ENCODE measurements at places on chromosomes 2 and 18. TPM values are rescaled to one million over a fixed set of nuclear protein-coding genes. Genes with fewer than 3 reads are reported as not detected.

DNA sequence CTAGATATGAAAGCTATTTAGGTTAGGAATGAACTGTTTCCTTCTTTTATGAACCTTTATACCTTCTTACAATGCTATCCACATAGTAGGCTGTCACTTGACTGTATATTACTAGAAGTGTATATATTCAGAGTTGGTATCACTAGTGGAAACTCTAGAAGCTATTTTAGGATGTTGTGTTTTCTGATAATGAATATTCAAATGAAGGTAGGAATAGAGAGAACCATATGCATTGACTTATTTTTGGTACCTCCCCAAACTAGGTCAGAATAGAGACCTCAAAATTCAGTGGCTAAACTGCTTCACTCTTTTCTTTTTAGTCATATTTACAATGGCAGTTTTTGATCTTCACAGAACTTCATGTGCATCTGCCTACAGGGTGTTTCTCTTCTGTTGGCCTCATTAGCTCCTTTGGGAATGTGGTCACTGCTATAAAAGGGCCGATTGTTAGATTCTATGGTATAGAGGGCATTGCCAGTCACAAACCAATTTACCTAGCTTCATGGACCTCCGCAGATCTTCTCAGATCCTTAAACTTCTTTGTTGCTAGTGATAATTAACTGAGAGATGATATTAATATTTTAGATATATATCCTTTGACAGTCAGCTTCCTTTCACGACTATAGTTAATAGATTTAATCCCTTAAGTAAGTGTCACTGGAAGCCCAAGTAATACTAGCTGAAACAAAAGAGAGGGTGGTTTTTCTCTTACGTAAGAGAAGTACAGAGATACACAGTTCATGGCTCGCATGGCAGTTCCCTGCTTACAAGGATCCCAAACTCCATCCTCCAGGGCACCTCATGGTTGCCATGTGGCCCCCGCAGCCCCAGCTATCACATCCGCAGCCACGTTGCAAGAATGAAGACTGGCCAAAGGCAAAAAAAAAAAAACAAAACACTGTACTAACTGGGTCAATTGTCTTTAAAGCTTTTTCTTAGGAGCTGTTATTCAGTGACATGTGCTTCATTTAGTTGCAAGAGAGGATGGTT is 61.0 kb downstream of the TSPYL6 start:
- H3K36me3 ChIP-seq: no peaks in the 10 kb centered on the region
- H3K4me3 ChIP-seq: no peak overlapping the region
- H3K27me3 ChIP-seq: no peaks in the 10 kb centered on the region
- no peak for DNase-seq

- H3K4me3 ChIP-seq: no peak overlapping the region
- peaks cover 20% of the 10 kb centered on the region for H3K27me3 ChIP-seq
- no peaks in the 10 kb centered on the region for H3K36me3 ChIP-seq
- H3K27ac ChIP-seq: no peak overlapping the region
- no peak for DNase-seq
Measured at GRCh38 chr2:10240161-10240681, 62.5 kb upstream of the HPCAL1 start.

DNA sequence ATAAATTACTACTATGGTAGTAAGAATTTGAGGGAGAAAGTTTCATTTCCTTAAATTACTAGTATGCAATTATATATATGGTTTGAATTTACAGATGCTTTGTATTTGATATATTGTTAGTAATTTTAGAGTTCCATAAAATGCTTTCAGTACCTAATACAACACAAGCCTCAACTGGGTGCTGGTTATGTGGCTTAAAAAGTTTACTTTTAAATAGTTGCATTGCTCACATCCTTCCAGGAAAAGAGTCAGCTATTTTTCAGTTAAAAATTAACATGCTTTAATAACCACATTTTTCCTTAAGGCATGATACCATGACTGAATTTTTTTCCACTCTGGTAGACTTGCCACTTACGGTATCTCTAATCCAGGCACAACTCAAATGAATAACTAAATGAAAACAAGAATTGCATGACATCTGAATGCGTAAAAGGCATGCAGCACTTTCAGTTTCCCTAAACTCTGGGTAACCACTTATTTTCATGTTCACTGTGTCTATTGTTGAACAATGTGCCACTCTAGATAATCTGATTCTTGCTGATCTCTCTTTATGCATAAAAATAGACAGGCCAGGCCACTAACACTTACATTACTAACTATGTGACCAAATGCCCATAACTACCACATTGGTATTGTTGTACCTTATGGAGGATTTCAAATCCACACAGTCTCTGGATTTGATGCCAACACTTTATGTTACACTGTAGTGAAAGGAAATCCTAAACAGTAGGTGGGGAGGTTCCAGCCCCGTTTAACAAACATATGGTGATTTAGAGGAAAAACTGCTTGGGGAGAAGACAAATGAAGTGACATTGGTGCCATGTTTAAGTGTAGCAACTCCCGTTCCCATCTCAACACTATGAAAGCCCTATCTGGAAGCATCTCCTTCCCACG is 35.5 kb upstream of the SLC35F5 start:
- H3K4me3 ChIP-seq: no peak overlapping the region
- H3K4me1 ChIP-seq: no peaks in the 10 kb centered on the region
- DNase-seq: no peak

- H3K4me3 ChIP-seq: peak overlapping the region; percentile 37
- peaks cover 12% of the 10 kb centered on the region for H3K4me1 ChIP-seq
- H3K27ac ChIP-seq: peak overlapping the region; percentile 67
- H3K27me3 ChIP-seq: no peaks in the 10 kb centered on the region
- DNase-seq: no peak
Measured at GRCh38 chr2:229980431-229981184, 58.3 kb downstream of the FBXO36 start.

GRCh38 chr18:29434650-29435049 is 1257.7 kb upstream of the CDH2 start:
- DNase-seq: no peak
- H3K4me3 ChIP-seq: no peak overlapping the region
- H3K27me3 ChIP-seq: no peaks in the 10 kb centered on the region
- H3K36me3 ChIP-seq: no peaks in the 10 kb centered on the region

GRCh38 chr2:27889774-27890145 is 427 bp downstream of the RBKS start:
- H3K36me3 ChIP-seq: no peaks in the 10 kb centered on the region
- peaks cover 27% of the 10 kb centered on the region for H3K4me1 ChIP-seq
- H3K4me3 ChIP-seq: peak overlapping the region; percentile 83
- peak overlapping the region; percentile 93 for H3K27ac ChIP-seq

- no peak for DNase-seq
- H3K36me3 ChIP-seq: peaks cover 13% of the 10 kb centered on the region
- no peaks in the 10 kb centered on the region for H3K27me3 ChIP-seq
- no peak overlapping the region for H3K4me3 ChIP-seq
Measured at GRCh38 chr18:13051950-13052349, 60.8 kb downstream of the CEP192 start.

CD28 gene
- polyA plus RNA-seq: not detected

GRCh38 chr2:120738117-120738516 is 2.4 kb downstream of the GLI2 start:
- no peak overlapping the region for H3K27ac ChIP-seq
- peaks cover 11% of the 10 kb centered on the region for H3K4me1 ChIP-seq

- H3K4me3 ChIP-seq: no peak overlapping the region
- no peak for DNase-seq
- no peaks in the 10 kb centered on the region for H3K36me3 ChIP-seq
- H3K27me3 ChIP-seq: no peaks in the 10 kb centered on the region
- H3K27ac ChIP-seq: peak overlapping the region; percentile 96
Measured at GRCh38 chr2:132437852-132438669, 21.5 kb downstream of the GPR39 start.

GRCh38 chr2:131580187-131580586 is 52.5 kb downstream of the CCDC74A start:
- no peaks in the 10 kb centered on the region for H3K4me1 ChIP-seq
- H3K36me3 ChIP-seq: no peaks in the 10 kb centered on the region
- no peak overlapping the region for H3K4me3 ChIP-seq

DNA sequence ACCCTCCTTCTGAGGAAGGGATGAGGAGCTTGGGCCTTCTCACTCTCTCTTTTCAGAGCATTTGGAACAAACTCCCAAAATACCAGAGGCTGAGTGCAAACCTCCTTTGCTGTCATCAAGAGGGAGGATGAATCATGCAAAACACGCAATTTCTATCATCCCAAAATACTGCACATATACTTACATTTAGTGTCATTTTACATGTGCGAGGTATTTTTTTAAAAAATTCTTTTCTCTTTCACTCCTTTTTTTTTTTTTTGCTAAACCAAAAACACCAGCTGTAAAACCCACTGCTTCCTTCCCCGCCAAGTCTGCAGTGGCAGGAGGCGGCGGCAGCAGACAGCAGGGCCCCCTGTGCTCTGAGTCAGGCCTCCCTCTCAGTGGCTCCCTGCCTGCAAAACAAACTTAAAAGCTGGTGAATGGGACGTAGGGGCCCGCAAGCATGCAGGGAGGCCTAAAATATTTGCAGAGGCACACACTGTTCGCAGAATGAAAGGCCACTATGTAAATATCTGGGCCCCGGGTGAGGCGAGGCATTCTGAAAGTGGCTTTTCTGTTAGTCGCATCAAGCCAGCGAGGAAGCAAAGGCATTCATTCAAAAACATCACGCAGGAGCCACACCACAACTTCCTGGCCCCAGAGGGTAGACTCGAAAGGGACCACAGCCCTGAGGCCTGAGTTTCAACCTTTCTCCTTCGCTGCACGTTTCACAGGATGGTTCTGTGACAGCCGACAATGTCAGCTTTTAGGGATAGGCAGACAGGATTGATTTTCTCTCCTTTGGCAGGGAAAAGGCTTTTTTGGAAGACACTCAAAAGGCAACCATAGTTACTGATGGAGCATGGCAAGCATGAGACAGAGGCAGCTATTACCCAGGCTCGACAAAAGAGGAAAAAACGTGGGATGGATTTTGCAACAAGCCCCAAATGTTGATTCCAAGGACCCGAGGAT is 73.4 kb downstream of the ACTR2 start:
- H3K27me3 ChIP-seq: no peaks in the 10 kb centered on the region
- H3K4me3 ChIP-seq: no peak overlapping the region
- H3K27ac ChIP-seq: no peak overlapping the region
- peaks cover 10% of the 10 kb centered on the region for H3K4me1 ChIP-seq

DNA sequence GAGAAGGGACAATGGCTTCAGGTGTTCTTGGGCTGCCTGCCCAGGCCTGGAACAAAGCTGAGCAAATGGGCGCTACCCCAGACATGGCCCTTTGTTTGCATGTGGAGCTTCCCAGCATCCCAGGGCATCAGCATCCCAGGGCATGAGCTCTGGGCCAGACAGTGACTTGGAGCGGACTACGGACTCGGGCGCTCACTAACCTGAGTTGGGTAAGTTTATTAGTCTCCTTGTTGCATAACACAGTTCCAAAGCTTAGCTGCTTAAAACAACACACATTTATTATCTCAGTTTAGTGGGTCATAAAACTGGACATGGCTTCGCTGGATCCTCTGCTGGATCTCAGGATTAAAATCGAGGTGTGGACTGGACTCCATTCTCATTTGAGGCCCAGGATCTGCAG is 35.8 kb downstream of the MC2R start:
- no peaks in the 10 kb centered on the region for H3K4me1 ChIP-seq
- H3K27ac ChIP-seq: no peak overlapping the region
- no peaks in the 10 kb centered on the region for H3K27me3 ChIP-seq
- DNase-seq: no peak
- H3K36me3 ChIP-seq: no peaks in the 10 kb centered on the region
- H3K4me3 ChIP-seq: no peak overlapping the region

DNA sequence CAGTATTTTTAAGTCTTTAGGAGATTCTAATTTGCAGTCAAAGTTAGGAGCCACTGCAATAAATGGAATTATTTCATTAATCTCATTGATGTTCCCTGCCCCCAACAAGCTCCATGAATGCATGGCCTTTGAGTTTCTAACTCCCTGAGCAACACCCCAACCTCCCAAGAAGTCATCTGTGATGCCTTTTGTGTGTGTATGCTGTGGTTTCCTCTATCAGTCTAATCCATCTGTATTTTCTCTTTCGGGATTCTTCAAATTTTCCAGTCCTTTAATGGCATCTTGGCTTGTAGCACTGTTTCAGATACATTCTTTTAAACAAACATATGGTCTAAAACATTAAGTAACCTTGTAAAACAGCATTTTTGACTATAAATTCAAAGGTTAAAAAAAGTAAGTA is 16.8 kb downstream of the SERPINB10 start:
- H3K36me3 ChIP-seq: no peaks in the 10 kb centered on the region
- DNase-seq: no peak
- no peak overlapping the region for H3K27ac ChIP-seq
- H3K27me3 ChIP-seq: no peaks in the 10 kb centered on the region
- H3K4me1 ChIP-seq: no peaks in the 10 kb centered on the region
- H3K4me3 ChIP-seq: no peak overlapping the region

DNA sequence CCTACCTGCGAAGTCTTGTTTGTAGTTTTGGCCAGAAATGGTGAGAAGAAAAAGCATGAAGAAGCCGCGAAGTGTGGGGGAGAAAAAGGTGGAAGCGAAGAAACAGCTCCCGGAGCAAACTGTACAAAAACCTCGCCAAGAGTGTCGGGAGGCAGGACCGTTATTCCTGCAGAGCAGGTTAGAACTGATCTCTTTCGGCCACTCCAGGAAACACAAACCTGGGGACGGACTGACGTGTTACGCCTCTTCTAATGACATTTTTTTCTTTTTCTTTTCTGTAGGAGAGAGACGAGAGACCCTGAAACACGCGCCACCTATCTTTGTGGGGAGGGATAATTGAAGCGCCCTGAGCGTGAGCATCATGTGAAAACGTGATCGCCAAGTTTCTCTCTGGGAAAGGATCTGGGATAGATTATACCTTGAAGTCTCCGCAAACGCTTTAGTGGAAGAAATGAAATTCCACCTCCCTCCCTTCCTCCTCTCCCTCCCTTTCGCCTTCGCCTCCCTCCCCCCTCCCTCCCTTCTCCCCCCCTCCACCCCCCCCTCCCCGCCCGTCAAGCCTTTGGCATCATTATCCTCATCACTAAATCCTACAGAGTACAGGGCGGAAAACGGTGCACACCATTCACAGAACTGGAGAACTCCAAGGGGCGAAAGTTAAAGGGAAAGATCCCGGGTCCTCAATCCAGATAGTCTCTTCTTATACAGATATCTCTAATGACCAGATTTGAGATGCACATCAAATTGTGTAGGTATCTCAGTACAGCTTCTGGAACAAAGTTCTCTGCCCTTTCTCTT is at the start of gene ZEB2:
Gene ZEB2, minus strand, starts transcription at position 186 of the 798 bp plus-strand sequence. CDS start 2,769 bp downstream, outside the sequence.
- no peak for DNase-seq
- H3K27ac ChIP-seq: no peak within 1 kb of the TSS
- H3K4me3 ChIP-seq: no peak within 1 kb of the TSS

GALNT5 gene
- 8.3 TPM for polyA plus RNA-seq

RAB6C gene
- not detected for polyA plus RNA-seq

CCL20 gene
- 0.70 TPM for polyA plus RNA-seq

GRCh38 chr2:192749611-192750200 is 555.0 kb upstream of the TMEFF2 start:
- no peaks in the 10 kb centered on the region for H3K4me1 ChIP-seq
- H3K27me3 ChIP-seq: no peaks in the 10 kb centered on the region
- H3K4me3 ChIP-seq: no peak overlapping the region
- no peaks in the 10 kb centered on the region for H3K36me3 ChIP-seq

DNA sequence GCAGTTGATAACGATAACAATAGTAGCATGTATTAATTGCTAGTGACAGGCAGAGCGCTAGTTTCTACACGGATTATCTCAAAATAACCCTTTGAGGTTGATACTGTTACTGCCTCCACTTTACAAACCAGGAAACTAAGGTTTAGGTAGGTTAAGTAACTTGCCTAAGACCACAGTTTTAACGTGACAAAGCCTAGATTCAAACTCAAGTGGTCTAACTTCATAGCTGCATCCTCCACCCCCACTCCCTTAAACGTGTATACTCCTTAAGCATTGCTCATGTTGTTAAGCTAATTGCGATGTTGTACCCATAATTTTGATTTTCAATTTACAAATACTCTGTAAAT is 1.2 kb downstream of the ME2 start:
- DNase-seq: no peak
- no peaks in the 10 kb centered on the region for H3K36me3 ChIP-seq
- peaks cover 19% of the 10 kb centered on the region for H3K4me1 ChIP-seq
- no peaks in the 10 kb centered on the region for H3K27me3 ChIP-seq
- H3K4me3 ChIP-seq: peak overlapping the region; percentile 79
- H3K27ac ChIP-seq: peak overlapping the region; percentile 80
